Omental fat pad (tissue), 4 donors: ENCODE measurements at places on chromosomes 6 and 20. TPM values are rescaled to one million over a fixed set of nuclear protein-coding genes. Genes with fewer than 3 reads are reported as not detected.

- no peak for DNase-seq
Measured at GRCh38 chr20:56604673-56605072, 24.4 kb upstream of the TFAP2C start.

DNA sequence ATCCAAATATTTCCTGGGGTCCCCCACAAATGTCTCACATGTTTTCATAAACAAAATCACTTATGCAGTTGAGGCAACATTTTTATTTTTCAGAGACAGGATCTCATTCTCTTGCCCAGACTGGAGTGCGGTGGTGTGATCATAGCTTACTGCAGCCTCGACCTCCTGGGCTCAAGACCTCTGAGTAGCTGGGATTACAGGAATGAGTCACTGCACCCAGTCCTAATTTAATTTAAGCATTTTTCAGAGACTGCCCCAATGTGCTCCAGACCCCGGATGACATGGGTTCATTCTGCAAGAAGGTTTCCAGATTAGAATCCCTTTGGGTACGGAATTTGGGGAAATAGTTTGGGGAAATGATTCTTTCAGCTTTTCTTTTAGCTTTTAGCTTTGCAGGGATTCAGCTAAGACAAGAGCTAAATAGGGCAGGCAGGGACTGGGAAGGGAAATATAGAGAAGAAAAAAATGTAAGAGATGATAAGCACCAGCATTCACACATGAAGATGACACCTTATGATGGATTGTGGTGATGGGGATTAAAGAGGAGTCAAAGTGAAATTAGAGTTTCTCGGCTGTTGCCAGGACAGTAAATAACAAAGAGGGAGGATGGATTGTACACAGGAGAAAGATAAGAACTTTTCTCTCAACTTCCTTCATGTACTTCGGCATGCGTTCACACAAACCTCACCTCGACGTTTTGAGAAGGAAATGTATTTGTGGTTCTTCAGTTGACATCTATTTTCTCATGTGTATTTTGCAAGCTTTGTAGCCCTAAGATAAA lies 169.4 kb upstream of the TAB2 start:
- no peak for DNase-seq

FAM209B gene
- not detected for total RNA-seq

DNA sequence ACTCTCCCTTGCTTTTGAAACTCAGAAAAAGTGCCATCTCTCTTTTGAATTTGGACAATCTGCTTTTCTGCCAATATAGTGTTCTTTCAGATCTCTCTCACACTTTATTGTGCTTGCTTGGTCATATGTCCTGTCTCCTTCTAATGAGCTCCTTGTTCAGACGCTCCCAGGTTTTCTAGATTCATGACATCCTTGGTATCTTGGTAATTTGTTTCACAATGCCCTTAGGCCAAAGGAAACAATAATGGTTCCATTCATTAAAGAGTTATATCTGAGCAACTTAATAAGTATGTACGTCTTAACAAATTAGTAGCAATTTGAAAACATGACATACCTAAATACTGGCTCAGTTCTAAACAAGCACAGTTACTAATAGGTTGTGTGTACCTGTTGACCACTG lies 293.4 kb upstream of the SPTLC3 start:
- DNase-seq, result no peak

FOXQ1 gene
- not detected for total RNA-seq

GRCh38 chr20:258963-259362 lies 1.4 kb downstream of the DEFB132 start:
- no peak for DNase-seq

DNA sequence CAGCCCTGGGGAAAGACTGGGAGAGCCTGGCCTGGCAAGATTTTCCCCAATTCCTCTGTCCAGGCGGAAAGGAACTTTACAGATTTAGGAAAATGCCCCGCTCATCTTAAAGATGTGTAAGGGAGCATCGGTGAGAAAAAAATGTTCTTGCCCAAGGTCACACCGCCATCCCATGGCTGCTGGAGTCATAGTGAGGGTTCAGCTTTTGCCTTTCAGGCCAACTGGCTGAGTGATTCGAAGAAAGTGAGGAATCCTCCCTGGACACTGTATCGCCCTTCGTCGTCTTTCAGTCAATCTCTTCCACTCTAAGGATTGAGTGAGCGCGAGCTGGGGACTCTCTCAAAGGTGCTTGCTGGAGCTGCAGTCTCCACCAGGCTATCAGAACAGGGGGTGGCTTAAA lies 1.4 kb downstream of the WFDC2 start:
- DNase-seq, result no peak

FOXA2 gene
- total RNA-seq, result 0.19 TPM

BEND6 gene
- total RNA-seq, result 1.0 TPM

PRL gene
- total RNA-seq, result not detected

GRCh38 chr6:41257369-41258195 lies 28.9 kb downstream of the TREM1 start:
- DNase-seq, result no peak

- no peak for DNase-seq
Measured at GRCh38 chr6:28948782-28949486, 25.1 kb upstream of the TRIM27 start.

SRC gene
- total RNA-seq, result 15.1 TPM

DNA sequence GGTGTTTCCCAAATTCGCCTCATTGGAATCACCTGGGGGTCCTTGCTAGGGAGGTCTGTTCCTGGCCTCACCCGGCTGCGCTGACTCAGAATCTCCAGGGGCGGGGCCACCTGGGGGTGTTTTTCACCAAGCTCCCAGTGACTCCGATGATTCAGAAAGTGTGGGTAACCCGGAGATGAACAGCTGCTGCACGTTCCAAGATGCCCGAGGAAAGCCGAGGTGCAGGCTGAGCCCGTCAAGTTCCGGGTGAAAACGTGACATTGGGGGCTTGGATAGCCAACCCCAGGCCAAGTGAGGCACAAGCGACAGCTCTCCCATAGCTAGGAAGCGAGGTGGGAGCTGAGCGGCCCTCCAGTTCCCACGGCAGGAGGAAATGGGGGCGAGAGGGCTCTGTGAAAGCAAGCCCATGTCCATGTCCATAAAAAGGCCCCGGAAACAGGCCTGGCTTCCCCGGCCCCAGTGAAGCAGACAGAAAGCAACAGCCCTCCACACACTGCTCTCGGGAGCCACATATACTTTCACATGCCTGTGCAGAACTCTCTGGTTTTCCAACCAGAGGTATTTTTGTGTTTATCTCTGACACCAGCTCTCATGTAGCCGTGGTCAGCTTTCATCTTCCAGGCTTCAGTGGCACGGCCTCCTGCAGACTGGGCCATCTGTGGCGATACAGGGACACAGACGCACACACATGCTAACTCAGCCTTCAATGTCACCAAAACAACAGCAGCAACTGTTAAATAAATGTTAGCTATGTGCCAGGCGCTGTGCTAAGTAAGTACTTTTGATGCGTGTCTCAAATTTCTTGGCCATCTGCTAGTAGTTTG lies 90.7 kb upstream of the CCDC28A start:
- DNase-seq, result no peak

- no peak for DNase-seq
Measured at GRCh38 chr6:154956771-154957522, 38.2 kb upstream of the TIAM2 start.

- DNase-seq, result no peak
Measured at GRCh38 chr20:38021087-38021772, 12.0 kb downstream of the TTI1 start.

DNA sequence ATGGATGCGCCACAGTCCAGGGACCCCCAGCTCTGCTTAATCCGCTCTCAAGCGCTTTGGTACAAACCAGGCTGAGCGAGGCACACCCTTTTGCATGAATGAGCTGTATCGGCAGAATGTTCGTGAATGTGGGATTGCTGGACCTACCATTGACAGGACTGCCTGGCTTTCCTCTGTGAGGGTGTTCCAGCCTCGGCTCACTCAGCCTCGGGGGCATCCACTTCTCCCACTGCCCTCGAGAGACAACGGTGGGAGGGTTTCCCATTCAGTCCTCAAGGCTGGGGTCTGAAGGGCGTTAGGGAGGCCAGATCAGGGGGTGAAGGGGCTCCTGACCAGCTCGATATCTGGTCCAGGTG lies 17.4 kb downstream of the MDFI start:
- DNase-seq, result no peak

DNA sequence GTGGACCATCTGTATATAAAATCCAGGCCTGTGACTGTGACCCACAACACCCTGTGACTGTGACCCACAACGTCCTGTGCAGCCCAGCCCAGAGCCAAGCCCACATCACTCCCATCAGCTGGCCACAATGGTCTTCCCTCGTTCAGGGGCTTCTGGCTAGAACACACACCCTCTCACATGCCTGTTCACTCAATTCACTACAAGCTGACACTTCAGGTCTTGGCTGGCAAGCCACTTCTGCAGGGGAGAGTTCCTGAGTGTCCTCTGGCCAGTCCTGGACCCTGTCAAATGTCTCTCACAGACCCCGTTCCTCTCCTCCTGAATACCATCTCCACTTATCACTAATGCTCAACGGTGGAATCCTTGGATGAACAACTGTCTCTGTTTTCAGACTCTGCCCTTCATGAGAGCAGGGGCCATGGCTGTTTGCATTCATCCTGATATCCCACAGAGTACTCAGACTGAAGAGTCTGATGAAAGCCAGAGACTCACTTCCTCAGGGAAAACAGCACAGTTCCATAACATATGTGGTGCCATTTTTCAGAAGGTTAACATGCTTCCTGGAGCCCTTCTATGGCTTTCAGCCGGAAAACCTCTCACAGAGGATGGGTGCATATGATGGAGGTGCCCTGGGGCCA lies 56.0 kb downstream of the MYH7B start:
- DNase-seq, result peak; percentile 17
